ENCODE measurements at places on chromosomes 7 and 10. TPM values are rescaled to one million over a fixed set of nuclear protein-coding genes. Genes with fewer than 3 reads are reported as not detected.

GRCh38 chr7:26912338-26912737 is 47.9 kb upstream of the SKAP2 start:
- no peaks in the 10 kb centered on the region for H3K36me3 ChIP-seq
- no peak overlapping the region for H3K27ac ChIP-seq
- no peaks in the 10 kb centered on the region for H3K27me3 ChIP-seq
- no peaks in the 10 kb centered on the region for H3K4me1 ChIP-seq

- H3K36me3 ChIP-seq, result no peaks in the 10 kb centered on the region
- no peaks in the 10 kb centered on the region for H3K27me3 ChIP-seq
- H3K4me1 ChIP-seq, result peaks cover 22% of the 10 kb centered on the region
- DNase-seq, result no peak
These were observed 19.4 kb downstream of the SSC4D start for GRCh38 chr7:76390092-76390491.

- no peaks in the 10 kb centered on the region for H3K27me3 ChIP-seq
- no peak for DNase-seq
- H3K36me3 ChIP-seq, result no peaks in the 10 kb centered on the region
- no peak overlapping the region for H3K4me3 ChIP-seq
- no peaks in the 10 kb centered on the region for H3K4me1 ChIP-seq
These were observed 102.8 kb upstream of the RET start for GRCh38 chr10:42973870-42974692.

GRCh38 chr7:34772296-34772938 is 114.4 kb downstream of the NPSR1 start:
- H3K27me3 ChIP-seq, result no peaks in the 10 kb centered on the region
- H3K27ac ChIP-seq, result no peak overlapping the region
- H3K36me3 ChIP-seq, result no peaks in the 10 kb centered on the region
- H3K4me3 ChIP-seq, result no peak overlapping the region
- no peaks in the 10 kb centered on the region for H3K4me1 ChIP-seq

PRRT4 gene
- not detected for total RNA-seq

GRCh38 chr10:106519376-106520030 is 645.0 kb downstream of the SORCS1 start:
- H3K27ac ChIP-seq, result no peak overlapping the region
- no peaks in the 10 kb centered on the region for H3K27me3 ChIP-seq
- peak; percentile 45 for DNase-seq
- H3K36me3 ChIP-seq, result no peaks in the 10 kb centered on the region

DNA sequence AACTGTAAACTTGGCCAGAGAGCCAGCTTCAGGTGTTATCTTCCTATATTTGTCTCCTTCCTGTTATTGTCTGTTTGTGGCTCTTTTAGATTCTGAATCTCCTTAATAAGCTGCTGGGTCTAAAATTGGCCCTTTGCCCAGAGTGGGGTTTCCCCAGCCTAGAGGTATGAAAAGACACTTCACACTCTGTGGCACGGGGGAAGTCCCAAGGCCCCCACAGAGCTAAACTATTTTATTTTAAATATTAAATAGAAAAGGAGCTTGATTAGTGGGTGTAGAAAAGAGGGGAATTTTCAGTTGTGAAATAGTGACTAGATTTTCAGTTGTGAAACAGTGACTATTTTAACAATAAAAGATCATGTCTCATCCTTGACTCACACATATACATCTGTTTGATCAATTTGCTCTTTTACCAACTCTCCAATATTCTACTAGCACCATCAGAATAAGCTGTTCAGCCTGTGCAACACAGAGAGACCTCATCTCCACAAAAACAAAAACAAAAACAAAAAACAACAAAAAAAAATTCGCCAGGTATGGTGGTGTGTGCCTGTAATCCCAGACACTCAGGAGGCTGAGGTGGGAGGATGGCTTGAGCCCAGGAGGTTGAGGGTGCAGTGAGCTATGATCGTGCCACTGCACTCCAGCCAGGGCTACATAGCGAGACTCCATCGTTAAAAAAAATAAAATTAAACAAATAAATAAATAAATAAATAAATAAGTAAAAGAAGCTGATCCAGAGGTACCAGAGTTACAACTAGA is 24.9 kb upstream of the ADO start:
- no peaks in the 10 kb centered on the region for H3K36me3 ChIP-seq
- no peak overlapping the region for H3K27ac ChIP-seq
- no peak for DNase-seq
- H3K27me3 ChIP-seq, result peaks cover 13% of the 10 kb centered on the region

GRCh38 chr10:123402656-123403055 is 248.5 kb downstream of the BUB3 start:
- H3K4me3 ChIP-seq, result no peak overlapping the region
- no peak overlapping the region for H3K27ac ChIP-seq
- H3K36me3 ChIP-seq, result no peaks in the 10 kb centered on the region
- no peak for DNase-seq
- no peaks in the 10 kb centered on the region for H3K4me1 ChIP-seq
- no peaks in the 10 kb centered on the region for H3K27me3 ChIP-seq

GRCh38 chr7:132164558-132165125 is 411.6 kb downstream of the PLXNA4 start:
- no peaks in the 10 kb centered on the region for H3K27me3 ChIP-seq
- peaks cover 4% of the 10 kb centered on the region for H3K4me1 ChIP-seq
- no peaks in the 10 kb centered on the region for H3K36me3 ChIP-seq

DNA sequence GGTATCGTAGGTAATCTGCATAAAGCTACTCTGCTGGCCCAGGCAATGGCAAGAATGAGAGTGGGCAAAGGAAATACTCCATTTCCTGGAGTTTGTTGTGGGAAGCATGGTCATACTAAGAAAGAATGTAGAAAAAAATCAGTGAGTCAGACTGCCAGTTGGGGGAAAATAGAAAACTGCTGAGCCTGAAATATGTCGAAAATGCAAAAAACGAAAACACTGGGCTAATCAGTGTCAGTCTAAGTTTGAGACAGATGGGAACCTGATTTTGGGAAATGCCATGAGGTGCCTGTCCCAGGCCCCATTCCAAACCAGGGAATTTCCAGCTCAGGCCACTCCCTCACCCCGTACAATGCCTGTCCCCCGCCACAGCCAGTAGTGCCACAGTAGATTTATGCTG is 150.0 kb downstream of the ZNF33B start:
- no peaks in the 10 kb centered on the region for H3K4me1 ChIP-seq
- no peaks in the 10 kb centered on the region for H3K27me3 ChIP-seq
- no peaks in the 10 kb centered on the region for H3K36me3 ChIP-seq
- H3K27ac ChIP-seq, result no peak overlapping the region
- no peak for DNase-seq
- H3K4me3 ChIP-seq, result no peak overlapping the region

TSPAN33 gene
- total RNA-seq, result 7.6 TPM

GRCh38 chr10:119205894-119206602 is 1.3 kb upstream of the GRK5 start:
- peaks cover 35% of the 10 kb centered on the region for H3K4me1 ChIP-seq
- H3K27ac ChIP-seq, result peak overlapping the region; percentile 98

DNA sequence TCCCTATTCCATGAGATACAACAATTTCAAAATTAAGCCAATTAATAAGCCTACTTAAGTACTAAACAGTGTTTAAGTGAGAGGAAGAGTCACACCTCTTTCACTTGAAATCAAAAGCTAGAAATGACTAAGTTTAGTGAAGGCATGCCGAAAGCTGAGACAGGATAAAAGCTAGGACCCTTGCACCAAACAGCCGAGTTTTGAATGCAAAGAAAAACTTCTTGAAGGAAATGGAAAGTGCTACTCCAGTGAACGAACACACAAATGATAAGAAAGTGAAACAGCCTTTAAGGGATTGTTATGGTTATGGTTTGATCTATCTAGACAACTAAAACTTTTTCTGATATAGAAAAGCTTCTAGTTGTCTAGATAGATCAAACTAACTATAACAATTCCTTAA is 135.4 kb upstream of the KMT2E start:
- DNase-seq, result no peak
- H3K4me3 ChIP-seq, result no peak overlapping the region
- H3K36me3 ChIP-seq, result no peaks in the 10 kb centered on the region

DNA sequence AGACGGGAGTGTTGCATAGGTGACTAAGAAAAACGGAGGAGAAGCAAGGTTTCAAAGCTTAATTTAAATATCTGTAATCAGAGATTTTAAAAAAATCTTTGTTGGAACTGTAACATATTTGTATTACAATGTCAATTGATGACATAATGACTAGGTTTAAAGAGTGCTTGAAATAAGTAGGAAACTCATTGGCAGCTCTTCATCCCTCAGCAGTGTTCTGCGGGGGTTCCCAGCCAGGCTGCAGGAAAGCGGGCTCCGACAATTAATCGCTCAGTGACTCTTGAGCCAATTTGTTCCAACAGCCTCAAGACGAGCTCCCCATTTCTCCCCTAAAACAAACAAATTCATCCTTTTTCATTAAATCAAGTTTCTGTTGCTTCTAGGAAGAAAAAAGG is 22.6 kb downstream of the CPXM2 start:
- no peak for DNase-seq
- no peak overlapping the region for H3K4me3 ChIP-seq
- peak overlapping the region; percentile 95 for H3K27ac ChIP-seq
- H3K27me3 ChIP-seq, result no peaks in the 10 kb centered on the region
- peaks cover 75% of the 10 kb centered on the region for H3K4me1 ChIP-seq

- H3K4me1 ChIP-seq, result no peaks in the 10 kb centered on the region
- H3K4me3 ChIP-seq, result no peak overlapping the region
- H3K36me3 ChIP-seq, result no peaks in the 10 kb centered on the region
- H3K27me3 ChIP-seq, result no peaks in the 10 kb centered on the region
These were observed 55.7 kb upstream of the PTER start for GRCh38 chr10:16381083-16381482.

GRCh38 chr10:8614054-8614565 is 559.6 kb downstream of the GATA3 start:
- no peak overlapping the region for H3K4me3 ChIP-seq
- DNase-seq, result no peak
- H3K36me3 ChIP-seq, result no peaks in the 10 kb centered on the region
- H3K27ac ChIP-seq, result no peak overlapping the region
- no peaks in the 10 kb centered on the region for H3K27me3 ChIP-seq

GRCh38 chr7:81594767-81595166 is 175.1 kb downstream of the HGF start:
- H3K4me3 ChIP-seq, result no peak overlapping the region
- no peak for DNase-seq
- no peak overlapping the region for H3K27ac ChIP-seq

IGFBP1 gene
- total RNA-seq, result not detected

DNA sequence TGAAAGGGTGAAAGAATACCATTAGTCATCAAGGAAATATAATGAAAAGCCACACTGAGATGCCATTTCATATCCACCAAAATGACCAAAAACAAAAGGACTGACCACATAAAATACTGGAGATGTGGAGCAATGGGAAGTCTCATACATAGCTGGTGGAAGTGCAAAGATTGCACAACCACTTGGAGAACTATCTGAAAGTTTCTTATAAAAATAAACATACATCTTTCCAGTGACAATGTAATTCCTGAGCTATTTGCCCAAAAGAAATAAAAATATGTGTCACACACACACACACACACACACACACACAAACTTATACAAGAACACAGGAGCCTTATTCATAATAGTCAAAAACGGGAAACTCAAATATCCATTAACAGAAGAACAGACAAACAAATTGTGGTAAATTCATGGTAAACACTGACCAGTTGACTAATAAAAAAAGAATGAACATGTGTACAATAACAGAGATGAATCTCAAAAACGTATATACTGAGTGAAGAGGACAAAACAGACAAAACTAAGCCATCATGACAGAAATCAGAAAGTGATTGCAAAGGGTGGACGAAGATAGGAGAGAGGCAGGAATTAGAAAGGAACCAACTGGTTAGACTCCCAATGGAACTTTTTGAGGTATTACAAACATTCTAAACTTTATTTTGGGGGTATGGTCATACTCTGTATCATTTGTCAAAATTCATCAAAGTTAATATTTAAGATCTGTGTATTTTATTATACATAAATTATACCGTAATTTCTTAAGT is 21.5 kb downstream of the WASL start:
- H3K27ac ChIP-seq, result no peak overlapping the region
- no peak overlapping the region for H3K4me3 ChIP-seq
- no peaks in the 10 kb centered on the region for H3K27me3 ChIP-seq
- peaks cover 57% of the 10 kb centered on the region for H3K4me1 ChIP-seq
- DNase-seq, result no peak

GRCh38 chr10:71770789-71771188 is 2.5 kb downstream of the VSIR start:
- no peak for DNase-seq
- H3K4me3 ChIP-seq, result peak overlapping the region; percentile 80
- H3K27me3 ChIP-seq, result no peaks in the 10 kb centered on the region

SLC26A4 gene
- 0.42 TPM for total RNA-seq

TLL2 gene
- 0.34 TPM for total RNA-seq

TRPV5 gene
- total RNA-seq, result not detected

DNA sequence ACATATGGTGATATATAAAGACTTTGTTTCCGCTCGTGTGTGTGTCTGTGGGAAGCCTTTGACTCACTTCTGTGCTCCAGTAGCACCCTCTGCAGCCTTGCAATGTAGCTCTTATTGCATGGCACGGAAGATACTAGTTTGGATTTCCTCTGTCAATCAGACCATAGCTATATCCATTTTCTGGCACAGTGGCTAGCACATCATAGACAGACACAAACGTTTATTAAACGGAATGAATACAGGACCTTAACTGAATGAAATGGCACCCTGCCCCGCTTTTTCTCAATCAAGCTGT is 124.0 kb upstream of the PTPN20 start:
- H3K36me3 ChIP-seq, result no peaks in the 10 kb centered on the region
- peak overlapping the region; percentile 60 for H3K4me3 ChIP-seq
- H3K4me1 ChIP-seq, result peaks cover 6% of the 10 kb centered on the region
- peak overlapping the region; percentile 81 for H3K27ac ChIP-seq
- DNase-seq, result no peak

GRB10 gene
- total RNA-seq, result 67.9 TPM

DNA sequence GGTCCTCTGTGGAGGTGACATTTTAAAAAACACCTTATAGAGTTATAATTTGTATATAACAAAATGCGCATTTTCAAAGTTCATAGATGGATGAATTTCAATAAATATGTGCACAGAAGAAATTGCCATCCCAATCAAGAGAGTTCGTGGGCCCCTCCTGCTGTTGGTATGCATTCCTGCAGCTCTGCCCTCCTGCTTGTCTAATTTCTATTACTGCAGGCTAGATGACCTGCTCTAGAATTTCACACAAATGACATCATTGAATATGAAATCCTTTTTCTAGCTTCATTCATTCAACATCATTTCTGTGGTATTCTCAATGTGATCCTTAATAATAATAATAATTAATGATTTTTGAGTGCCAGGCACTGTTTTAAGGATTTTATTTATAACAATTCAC is 348.2 kb downstream of the SDK1 start:
- DNase-seq, result no peak
- H3K27me3 ChIP-seq, result no peaks in the 10 kb centered on the region
- no peak overlapping the region for H3K27ac ChIP-seq
- H3K4me3 ChIP-seq, result no peak overlapping the region
- H3K36me3 ChIP-seq, result no peaks in the 10 kb centered on the region
- no peaks in the 10 kb centered on the region for H3K4me1 ChIP-seq

COPG2 gene
- total RNA-seq, result 11.4 TPM

GBX1 gene
- total RNA-seq, result not detected

HOXA9 gene
- not detected for total RNA-seq

GRCh38 chr10:102802920-102803534 is 34.2 kb downstream of the CYP17A1 start:
- no peak for DNase-seq
- H3K27ac ChIP-seq, result peak overlapping the region; percentile 85
- H3K4me1 ChIP-seq, result peaks cover 58% of the 10 kb centered on the region
- no peaks in the 10 kb centered on the region for H3K27me3 ChIP-seq
- H3K4me3 ChIP-seq, result no peak overlapping the region

- no peak overlapping the region for H3K4me3 ChIP-seq
- no peak overlapping the region for H3K27ac ChIP-seq
- DNase-seq, result no peak
- H3K4me1 ChIP-seq, result no peaks in the 10 kb centered on the region
These were observed 43.0 kb downstream of the SCRN1 start for GRCh38 chr7:29946428-29947186.

GRCh38 chr7:100407285-100408180 is 21.0 kb downstream of the ZCWPW1 start:
- no peaks in the 10 kb centered on the region for H3K4me1 ChIP-seq
- no peak overlapping the region for H3K4me3 ChIP-seq
- H3K27ac ChIP-seq, result no peak overlapping the region
